NB4 (cell line): ENCODE measurements at places on chromosomes 1 and 21.

DNA sequence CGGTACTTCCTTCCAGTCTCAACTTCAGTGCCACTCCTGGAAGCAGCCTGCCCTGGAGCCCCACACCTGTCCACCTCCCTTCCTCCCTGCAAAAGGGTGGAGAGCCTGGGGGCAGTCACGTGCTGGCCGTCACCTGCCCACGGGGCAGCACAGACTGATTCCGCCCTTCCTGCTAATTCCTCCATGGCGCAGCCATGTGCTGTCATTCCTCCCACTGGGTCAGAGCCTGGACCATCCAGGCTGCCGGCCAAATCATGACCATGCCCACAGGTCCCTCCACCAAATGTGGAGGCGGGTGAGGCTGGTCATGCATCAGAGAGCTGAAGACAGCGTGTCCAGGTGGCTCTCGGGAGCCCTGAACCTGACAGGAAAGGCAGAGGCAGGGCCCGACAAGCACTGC lies 24.4 kb upstream of the GPR153 start:
- DNase-seq, result no peak

DNA sequence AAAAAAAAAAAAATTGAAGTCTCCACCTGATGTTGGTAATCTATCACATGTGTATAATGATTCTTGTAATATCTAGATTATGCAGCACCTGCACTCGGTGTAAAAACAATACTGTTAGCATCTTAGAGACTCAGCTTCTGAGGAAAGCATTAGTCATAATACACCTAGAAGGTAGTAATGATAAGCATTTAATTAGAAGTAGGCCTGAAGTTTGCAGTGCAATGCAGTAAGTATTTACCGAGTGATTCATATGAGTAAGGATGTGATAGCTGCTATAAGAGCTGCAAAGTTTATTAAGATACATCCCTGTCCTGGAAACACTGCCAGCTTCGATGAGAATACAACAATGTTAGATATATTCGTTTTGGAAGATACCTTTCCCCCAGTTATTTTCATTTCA lies 196.4 kb downstream of the GREM2 start:
- DNase-seq, result no peak

DNA sequence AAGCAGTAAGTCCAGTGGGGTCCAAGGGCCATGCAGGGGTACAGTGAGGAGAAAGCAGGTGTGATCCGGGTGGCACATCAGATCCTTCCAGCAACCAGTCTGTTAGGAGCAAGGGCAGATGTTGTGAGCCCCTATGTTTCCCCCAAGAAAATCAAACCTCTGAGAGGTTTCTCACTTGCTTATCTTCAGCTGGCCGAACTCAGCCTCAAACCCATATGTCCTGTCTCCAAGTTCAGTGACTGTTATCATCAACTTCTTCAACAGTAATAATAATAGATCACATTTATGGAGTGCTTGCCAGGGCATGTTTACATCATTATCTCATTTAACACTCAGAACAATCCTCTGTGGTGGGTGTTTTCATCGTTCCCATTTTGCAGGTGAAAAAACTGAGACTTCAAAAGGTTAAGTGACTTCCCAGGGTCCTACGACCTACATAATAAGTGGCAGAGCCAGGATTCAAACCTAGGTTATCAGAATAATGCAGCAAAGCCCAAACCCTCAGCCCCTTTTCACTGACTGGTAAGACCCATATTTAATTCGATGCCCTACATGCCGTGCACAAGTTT lies 3.3 kb downstream of the CAPN2 start:
- no peak for DNase-seq

DNA sequence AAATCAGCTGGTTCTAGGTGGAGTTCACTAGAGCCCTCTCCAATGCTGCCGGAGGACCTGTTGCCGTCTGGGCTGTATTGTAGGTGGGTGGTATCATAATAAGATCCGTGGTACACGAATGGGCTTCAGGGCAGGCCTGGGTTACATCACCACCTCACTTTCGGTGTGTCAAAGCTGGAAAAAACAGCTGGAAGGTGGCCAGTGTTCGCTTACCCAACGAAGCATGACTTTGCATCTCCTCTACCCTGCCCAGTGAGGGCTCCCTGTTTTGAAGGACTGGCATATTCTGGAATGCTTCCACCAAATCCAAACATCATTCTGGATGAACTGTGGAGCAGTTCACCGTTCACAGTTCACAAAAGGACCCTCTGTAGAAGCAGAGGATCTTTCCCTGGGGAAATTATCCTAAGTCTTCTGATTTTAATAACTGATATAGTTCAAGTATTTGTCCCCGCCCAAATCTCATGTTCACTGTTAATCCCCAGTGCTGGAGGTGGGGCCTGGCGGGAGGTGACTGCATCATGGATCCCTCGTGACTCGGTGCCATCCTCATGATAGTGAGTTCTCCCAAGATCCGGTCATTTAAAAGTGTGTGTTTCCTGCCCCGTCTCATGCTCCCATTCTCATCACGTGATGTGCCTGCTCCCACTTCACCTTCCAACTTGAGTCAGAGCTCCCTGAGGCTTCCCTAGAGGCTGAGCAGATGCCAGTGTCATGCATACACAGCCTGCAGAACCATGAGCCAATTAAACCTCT lies 429.0 kb downstream of the KIF26B start:
- no peak for DNase-seq

DNA sequence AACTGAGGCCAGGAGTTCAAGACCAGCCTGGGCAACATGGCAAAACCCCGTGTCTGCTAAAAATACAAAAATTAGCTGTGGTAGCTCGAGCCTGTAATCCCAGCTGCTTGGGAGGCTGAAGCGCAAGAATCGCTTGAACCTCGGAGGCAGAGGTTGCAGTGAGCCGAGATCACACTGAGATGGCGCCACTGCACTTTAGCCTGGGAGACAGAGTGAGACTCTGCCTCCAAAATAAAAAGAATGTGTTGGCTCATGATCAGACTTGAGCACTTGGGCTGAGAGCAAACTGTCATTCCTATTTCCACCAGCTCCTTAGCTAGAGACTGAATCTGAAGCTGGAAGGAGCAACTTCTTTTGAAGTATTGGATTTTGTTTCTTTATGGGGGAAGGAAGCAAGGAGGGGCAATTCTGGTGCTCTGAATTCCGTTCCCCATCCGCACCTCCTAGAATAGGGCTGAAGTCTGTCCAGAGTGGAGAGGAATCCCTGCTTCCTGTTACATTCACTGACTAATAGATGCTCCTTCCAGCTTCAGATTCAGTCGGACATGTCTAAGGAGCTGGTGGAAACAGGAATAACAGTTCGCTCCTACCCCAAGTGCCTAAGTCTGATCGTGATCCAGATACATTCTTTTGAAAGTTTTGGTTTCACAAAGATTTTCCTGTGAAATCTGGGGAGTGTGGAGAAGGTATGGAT lies 3.8 kb downstream of the ZNF672 start:
- DNase-seq, result peak; percentile 73

GRCh38 chr1:100441651-100442050 lies 89.3 kb downstream of the CDC14A start:
- DNase-seq, result no peak

DNA sequence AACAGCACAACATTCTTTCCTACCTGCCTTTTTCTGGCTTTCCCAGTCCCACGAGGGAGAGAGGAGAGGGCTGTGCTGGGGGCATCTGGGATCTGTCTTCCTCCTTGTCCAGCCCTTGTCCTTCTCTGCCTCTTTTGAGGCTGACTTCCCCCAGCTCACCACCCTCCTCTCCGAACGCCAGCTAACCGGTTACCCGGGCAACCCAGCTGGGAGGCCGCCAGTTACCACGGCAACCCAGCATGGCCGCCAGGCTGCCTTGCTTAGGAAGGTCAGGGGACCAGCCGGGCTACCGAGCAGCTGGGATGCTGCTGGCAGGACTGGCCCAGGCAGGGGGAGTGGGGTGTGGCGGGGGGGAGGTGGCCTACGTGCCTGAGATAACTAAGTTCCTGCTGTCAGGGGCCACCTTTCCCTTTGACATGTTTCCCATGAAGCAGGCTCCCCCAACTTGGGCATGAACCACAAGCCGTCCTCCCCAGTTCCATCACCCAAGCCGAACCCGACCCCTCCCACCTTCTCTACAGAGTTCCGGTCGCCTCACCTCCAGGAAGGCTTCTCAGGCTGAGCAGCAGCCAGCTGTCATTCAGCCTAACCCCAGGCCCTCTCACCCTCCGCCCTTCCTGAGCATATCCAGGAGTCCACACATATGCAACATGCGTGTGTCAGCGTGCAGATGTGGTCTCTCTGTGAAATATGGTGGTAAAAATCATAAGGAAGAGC lies 8.7 kb downstream of the PLEKHA6 start:
- DNase-seq, result no peak

DNA sequence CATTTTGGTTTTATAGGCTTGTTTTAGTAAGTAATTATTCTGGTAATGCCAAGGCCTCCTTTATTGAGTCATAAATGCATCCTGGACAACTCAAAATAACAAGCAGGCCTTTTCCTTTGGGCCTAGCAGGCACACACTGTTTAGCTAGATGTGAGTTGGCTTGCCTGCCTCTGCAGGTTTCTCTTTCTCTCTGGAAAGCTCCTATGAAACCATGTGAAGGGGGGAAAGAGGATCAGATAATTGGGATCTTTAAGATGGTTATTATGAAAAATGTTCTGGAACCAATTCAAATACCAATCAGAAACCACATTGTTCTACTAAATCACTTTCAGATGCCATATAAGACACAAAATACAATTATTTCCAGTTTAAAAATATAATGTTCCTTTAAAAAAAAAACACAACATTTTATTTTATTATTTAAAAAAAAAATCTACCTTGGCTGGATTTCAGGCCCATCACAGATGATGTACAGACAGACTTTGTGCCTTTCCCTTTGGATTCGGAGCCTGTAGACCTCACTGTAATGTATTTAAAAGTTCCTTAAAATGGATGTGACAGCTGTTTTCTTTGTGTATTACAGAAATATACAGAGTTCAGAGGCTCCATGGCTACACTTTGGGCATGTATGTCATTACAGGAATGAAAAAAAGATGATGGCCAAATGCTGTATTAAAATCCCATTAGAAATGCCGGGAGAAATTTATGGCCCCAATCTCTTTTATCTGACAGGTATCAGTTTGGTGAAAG lies 80.2 kb downstream of the NTMT2 start:
- no peak for DNase-seq
